ENCODE measurements at places on chromosomes 1 and 21.
A peak's percentile ranks its signal among the peaks of the same experiment; 100 is the strongest.

DNA sequence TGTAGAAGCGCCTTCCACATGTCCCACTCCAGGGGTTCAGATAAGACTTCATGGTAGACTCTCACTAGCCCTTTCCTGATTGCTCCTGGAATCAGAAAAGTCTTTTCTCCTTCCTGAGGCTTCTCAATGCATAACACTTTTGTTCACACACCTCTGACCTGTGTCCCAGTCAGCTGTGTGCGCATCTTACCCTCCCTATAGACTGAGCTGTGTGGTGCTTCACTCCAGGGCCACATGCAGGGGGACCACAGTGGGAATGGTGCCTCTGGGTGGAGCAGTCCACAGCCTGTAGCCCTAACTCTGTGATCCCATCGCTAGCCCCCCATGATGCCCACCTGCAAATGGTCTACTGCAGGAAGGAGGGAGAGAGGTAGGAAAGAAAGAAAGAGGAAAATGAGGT, 84.0 kb upstream of the TLR5 start:
- no peak for DNase-seq

DNA sequence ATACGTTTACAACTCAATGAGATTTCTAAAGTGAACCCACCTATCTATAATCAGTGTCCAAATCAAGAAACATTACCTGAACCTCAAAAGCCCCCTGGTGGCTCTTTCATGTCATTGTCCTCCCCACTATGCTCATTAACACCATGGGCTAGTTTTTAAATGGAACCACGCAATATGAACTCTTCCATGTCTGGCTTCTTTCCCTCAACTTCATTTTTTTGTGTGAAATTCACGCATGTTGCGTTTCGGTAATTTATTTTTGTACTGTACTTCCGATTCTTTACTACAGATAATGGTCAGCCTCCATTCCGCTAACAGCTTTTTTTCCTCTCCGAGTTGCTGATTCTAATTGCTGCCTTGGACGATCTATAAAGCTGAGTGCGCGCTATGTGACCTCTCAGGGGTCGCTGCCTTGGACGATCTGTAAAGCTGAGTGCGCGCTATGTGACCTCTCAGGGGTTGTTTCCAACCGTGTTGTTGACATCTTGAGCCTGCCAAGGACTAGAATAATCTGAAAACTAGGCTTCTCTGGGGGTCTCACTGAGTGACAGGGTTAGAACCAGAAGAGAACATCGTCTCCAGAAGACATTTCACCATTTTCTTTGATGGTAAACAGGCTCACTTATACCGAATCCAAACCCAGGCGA, 1.1 kb upstream of the CACYBP start:
- DNase-seq = peak; percentile 26

DNA sequence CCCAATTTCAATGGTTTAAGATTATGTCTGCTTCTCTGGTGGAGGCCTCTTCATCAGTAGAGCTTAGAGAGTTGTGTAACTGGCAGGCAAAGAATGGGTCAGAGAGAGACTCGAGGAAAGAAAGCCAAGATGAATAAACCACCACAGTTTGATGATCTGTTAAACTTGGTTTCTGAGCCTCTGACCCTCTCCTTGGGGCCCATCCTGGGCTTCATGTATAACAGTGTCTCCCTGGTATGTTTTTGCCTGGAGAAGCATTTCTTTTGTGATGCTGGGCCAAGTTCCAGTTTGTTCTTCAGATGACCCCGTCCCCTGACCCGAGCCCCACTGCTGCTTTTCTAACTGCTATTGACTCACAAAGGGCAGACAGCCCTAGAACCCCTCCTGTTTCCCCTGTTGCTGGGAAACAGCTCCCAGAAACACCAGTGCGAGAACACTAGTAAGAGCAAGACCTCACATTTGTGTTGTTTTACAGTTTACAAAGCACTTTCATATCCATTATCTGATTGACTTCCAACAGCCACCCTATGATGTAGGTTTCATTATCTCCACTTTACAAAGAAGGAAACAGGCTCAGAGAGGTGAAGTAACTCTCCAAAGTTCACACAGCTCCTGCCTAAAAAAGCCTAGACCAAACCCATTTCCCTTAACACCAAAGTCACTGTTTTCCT, 9.0 kb downstream of the CD2 start:
- DNase-seq = no peak

DNA sequence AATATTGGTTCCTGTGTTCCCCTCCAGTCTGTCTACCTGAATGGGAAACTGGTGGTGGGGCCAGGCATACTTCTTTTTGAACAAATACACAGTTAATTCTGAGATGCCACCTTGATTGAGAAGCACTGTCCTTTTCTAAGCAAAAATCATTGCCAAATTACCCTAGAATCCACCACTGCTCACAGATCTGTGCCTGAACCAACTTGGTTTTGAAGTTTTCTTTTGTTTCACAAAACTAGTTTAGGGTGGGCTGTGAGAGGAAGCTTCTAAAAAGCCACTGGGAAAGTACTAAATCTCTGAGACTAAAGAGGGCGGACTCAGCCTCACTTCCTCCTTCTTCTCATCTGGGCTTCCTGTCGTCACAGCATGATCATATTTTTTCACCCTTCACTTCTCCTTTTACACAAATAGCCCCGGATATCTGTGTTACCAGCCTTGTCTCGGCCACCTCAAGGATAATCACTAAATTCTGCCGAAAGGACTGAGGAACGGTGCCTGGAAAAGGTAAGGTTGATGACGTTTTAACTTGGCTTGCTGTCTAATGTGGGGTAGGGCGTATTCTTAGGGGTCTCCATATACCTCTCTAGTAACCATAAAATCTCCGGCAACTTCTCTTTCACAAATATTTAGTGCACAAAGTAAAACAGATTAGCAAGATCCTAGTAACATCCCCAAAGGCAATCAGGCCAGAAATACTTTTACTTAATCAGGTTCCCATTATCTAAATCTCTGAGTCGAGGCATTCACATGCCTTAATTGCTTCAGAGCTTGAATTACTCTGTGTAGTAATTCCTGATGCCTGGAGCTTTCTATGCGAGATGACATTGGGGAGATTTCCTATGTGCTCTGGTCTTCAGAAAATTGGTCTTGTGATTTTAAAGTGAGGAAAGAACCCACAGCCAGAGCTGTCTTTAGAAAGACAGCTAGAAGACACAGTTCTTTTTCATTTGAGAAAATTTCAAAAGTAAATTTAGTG, at the start of gene CD53:
TSS of gene CD53 (plus strand) at position 404 of the 976 bp plus-strand sequence. CDS start 18,261 bp downstream, outside the sequence.
- no peak for DNase-seq

GRCh38 chr1:244436336-244437085, 15.2 kb downstream of the ADSS2 start:
- no peak for DNase-seq

GRCh38 chr1:58390091-58390490, 156.4 kb downstream of the OMA1 start:
- no peak for DNase-seq

GRCh38 chr1:230824919-230825721, 43.2 kb downstream of the C1orf198 start:
- DNase-seq = no peak
